ENCODE measurements at places on chromosomes 16 and 17. TPM values are rescaled to one million over a fixed set of nuclear protein-coding genes. Genes with fewer than 3 reads are reported as not detected.

DNA sequence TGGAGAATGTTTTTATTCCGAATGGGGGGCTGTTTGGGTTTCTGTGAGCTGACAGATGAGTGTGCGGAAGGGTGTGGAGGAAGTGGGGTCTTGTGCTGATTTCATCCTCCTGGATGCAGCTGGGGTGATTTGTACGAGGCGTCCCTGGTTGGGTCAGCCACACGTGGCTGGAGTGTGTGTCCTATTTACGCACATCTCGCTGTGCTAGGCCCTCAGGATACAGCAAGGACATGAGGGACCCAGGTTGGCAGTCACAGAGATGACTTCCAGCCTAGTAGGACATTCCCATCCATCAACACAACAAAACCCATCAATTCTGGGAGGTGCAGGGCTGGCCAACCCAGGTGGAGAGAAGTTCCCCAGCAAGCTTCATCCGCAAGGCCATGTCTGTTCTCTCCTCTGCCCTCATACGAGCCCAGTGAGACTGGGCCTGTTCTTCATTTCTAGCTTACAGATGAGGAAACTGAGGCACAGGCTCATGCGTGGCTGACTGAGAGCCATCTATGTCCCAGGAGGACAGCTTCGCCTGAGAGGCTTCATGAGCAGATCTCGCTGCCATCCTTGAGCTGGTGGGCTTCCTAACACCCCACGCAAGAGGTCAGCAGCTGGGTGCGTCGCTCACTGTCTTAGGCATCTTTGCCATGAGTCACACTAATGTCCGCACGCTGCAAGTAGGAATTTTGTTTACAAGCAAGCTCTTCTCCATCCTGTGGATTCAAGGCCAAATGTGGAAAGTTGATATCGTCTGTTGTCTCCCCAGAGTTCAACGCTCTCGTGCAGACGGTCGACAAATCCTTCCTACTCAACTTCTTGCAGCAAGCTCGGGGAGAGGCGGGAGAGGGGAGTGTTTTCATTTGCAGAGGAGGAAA is 24.4 kb downstream of the IRF8 start:
- no peak for DNase-seq

GRCh38 chr16:10751291-10751697 is 7.7 kb downstream of the NUBP1 start:
- peak; percentile 37 for DNase-seq

- DNase-seq = no peak
Measured at GRCh38 chr17:48843187-48843900, 12.5 kb downstream of the CALCOCO2 start.

DNA sequence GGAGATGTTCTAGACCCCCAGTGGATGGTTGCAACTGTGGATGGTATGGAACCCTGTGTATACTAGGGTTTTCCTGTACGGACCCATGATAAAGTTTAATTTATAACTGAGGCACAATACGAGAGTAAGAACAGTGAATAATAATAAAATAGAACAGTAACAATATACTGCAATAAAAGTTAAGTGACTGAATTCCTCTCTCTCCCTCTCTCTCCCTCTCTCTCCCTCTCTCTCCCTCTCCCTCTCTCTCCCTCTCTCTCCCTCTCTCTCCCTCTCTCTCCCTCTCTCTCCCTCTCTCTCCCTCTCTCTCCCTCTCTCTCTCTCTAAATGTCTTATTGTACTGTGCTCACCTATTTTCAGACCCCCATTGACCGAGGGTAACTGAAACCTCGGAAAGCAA is 291.0 kb downstream of the IRF8 start:
- DNase-seq = no peak

The MAPK7 gene
- total RNA-seq = 40.8 TPM

The AOC3 gene
- total RNA-seq = 1.4 TPM

GRCh38 chr17:60916043-60916442 is 238.4 kb downstream of the BCAS3 start:
- no peak for DNase-seq

GRCh38 chr17:57899391-57899790 is 49.5 kb upstream of the MRPS23 start:
- no peak for DNase-seq

DNA sequence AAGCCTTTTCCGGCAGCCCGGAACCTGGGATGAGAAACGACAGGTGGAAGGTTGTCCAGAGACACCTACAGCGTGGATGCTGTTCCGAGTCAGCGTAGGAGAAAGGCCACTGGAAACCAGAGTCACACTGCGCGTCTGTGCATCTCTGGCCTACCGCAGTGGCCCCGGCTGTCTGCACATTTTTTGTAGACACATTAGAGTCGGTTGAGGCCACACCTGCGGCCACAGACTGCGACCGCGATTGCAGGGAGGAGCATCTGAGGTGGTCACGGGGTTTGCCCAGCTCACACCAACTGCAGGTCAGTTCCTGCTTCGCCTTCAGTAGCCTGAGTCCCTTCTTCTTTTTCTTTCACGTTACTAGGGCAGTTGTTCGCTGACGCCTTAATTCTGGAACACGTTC is 52.4 kb downstream of the WDR45B start:
- no peak for DNase-seq

DNA sequence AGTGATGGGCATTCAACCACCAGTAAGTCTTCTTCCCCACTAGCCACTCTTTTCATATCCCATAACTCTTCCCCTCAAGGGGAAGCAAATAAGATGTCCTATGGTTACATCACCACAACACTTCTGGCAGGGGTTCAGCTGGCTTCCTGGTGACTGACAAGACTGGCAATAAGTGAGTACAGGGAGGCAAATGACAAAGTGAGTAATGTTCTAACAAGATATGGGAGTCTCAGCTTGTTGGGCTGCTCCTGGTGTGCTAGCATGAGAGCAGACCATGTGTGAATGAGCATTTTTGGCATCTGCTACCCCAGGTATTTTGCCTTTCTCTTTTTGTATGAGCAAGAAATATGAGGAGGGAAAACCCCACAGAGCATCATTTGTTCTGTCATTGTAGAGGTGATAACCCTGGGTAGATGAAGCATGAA is 9.9 kb downstream of the TMIGD1 start:
- DNase-seq = no peak

DNA sequence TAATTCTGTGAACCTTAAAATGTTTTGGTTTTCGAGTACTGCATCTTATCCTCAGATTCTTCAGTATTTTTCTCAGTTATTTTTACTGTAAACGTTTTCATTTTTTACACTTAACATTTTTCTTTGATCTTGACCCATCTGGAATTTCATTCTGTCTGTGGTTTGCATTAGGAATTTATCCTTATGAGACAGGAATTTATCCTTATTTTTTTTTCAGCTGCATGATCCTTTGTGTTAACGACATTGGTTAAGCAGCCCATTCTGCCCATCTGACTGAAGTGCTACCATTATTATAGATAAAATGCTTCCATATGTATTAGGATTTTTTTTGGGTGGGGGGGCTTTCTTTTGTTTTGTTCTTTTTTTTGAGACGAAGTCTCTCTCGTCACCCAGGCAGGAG is 41.0 kb downstream of the SNX29 start:
- DNase-seq = no peak

The CACNA1H gene
- total RNA-seq = 34.5 TPM

- no peak for DNase-seq
Measured at GRCh38 chr16:48244863-48245195, 729 bp downstream of the LONP2 start.

GRCh38 chr17:81918832-81919545 is 1.0 kb upstream of the SIRT7 start:
- no peak for DNase-seq

GRCh38 chr16:13421726-13422125 is 498.2 kb upstream of the ERCC4 start:
- DNase-seq = peak; percentile 34

The MVP gene
- 2.6 TPM for total RNA-seq

- no peak for DNase-seq
Measured at GRCh38 chr16:19380328-19380727, 37.4 kb upstream of the TMC5 start.

DNA sequence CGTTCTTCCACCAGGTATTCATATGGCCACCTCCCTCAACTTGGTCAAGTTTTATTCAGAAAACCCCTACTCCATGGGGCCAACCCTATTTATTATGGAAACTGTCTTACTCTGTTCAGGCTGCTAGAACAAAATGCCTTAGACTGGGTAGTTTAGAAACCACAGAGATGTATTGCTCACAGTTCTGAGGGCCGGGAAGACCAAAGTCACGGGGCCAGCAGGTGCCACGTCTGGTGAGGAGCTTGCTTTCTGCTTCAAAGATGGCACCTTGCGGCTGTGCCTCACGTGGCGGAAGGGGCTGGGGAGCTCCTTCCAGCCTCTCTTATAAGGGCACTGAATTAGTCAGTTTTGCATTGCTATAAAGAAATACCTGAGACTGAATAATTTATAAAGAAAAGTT is 74.3 kb downstream of the AXIN2 start:
- no peak for DNase-seq

GRCh38 chr16:80167657-80168390 is 373.0 kb upstream of the DYNLRB2 start:
- DNase-seq = no peak

GRCh38 chr17:64628641-64629040 is 33.5 kb downstream of the SMURF2 start:
- no peak for DNase-seq

DNA sequence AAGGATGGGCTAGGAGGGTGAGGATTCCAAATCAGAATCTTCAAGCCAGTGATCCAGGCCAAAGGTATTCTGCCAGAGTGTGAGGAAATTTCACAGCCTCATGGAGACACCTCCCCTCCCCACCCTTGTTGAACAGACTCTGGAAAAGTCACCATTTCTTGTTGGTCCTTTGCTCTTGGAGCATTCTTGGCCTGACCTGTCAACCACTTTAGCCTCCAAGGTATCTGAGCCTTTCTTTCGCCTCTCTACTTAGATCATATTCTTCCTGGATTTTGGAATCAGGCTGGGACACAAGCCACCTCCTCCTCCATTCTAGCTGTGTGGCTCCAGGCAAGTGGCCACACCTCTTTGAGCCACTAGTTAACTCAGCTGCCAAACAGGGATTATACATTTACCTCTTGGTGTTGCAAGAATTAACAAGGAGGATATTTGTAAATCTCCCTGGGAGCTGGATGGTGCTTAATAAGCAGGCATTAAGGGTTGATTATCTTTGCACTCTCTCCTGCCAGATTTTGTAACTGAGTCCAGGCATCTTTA is 193.5 kb downstream of the WWOX start:
- no peak for DNase-seq

- peak; percentile 70 for DNase-seq
Measured at GRCh38 chr17:7042501-7043181, 1.3 kb downstream of the SLC16A11 start.

The KIF22 gene
- 192 TPM for total RNA-seq

The TBC1D28 gene
- total RNA-seq = not detected

DNA sequence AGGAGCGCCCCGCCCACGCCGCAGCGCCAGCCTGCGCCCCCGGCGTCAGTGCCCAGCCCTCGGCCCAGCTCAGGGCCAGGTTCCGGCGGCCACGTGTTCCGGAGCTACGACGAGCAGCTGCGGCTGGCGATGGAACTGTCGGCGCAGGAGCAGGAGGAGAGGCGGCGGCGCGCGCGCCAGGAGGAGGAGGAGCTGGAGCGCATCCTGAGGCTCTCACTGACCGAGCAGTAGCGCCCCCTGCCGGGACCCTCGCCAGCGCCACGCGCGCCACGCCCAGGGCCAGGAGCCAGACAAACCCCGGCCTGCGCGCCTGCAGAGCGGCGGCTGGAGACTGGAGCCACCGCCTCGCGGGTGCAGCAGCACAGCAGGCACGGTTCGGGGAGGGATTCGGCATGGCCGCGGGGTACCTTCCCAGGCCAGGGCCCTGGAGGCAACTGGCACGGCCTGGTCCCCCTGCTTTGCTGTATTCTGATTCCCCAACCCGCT is 9.3 kb downstream of the CORO6 start:
- DNase-seq = peak; percentile 96

GRCh38 chr16:48680881-48681280 is 70.9 kb upstream of the N4BP1 start:
- DNase-seq = no peak

- DNase-seq = no peak
Measured at GRCh38 chr16:55577887-55578286, 11.4 kb downstream of the CAPNS2 start.

DNA sequence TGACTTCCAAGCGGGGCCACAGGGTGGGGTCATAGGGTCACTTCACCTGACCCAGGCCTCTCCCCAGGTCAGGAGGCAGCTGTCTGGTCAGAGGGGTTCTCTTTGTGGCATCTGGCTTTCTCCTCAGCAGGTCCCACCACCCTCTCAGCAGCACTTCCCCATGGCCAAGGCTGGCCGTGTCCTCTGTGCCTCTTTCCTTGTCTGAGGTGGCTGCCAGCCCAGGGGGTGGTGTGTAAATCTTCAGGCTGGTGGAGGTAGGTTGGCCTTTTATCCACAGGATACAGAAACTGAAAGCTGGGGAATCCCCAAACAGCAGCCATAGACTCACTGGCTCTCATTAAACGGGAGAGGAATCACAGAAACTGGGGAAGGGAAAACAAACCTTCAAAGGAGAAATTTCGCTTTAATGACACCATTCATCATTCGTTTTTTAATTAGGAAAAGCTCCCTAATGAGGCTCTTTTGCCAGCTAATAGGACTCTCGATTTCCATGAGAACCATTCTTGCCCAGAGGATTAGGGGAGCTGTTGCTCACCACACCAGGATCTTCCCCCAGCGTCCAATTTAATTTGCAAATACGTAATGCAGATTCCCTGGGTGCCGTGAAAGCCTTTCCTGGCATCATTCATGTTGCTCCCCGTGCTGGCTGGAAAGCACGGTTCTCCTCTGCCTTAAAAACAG is 18.0 kb downstream of the C17orf75 start:
- no peak for DNase-seq

- no peak for DNase-seq
Measured at GRCh38 chr16:89952049-89952448, 3.5 kb downstream of the DEF8 start.

The KCNG4 gene
- total RNA-seq = not detected

DNA sequence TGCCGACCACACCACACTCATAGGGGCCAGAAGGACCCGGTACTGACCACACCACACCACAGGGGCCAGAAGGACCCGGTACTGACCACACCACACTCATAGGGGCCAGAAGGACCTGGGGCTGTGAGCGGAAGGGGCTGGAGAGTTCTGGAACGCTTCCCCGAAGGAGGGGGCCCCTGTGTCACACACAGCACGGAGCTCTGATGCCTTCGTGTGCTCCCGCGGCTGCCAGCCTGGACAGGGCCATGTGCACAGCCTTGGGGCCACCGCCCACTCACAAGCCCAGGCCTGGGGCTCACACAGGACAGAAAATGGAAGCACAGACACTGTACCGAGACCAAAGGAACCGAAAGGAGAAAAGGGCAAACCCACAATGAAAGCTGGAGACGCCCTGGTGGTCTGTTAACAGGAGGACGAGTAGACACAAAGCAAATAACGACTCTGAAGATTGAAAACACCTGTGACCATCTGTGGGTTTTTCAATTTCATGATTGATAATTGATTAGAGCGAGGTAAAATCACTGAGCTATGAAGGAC is 106.5 kb upstream of the METRNL start:
- DNase-seq = no peak

GRCh38 chr16:9302072-9302471 is 210.6 kb downstream of the HAPSTR1 start:
- DNase-seq = no peak

The LAT gene
- 0.19 TPM for total RNA-seq

GRCh38 chr16:2208772-2209171 is 1.9 kb downstream of the BRICD5 start:
- no peak for DNase-seq

GRCh38 chr17:31560616-31561235 is 169.3 kb downstream of the RAB11FIP4 start:
- DNase-seq = peak; percentile 47
